ENCODE measurements at places on chromosomes 13 and 19.

- DNase-seq, result no peak
Measured at GRCh38 chr19:57321116-57321515, 844 bp downstream of the ZNF543 start.

- no peak for DNase-seq
Measured at GRCh38 chr13:50892210-50892944, 17.2 kb upstream of the RNASEH2B start.

DNA sequence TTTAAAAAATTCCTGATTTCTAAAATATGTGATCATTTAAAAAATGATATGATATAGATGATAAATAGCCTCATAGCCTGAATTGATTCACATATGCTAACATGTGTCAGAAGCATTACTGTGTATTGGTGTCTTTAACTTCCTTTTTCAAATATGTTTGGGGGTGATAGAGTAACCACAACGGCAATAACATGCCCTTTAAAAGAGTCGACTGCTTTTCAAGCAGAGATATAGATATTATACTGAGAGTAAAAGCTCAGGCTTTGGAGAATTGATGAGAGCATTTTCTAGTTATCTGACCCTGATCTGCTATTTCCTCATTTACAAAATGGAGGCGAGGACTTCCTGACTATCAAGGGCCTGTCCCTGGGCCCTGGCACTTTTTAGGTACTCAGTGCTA lies 260.5 kb downstream of the DCT start:
- DNase-seq, result no peak

GRCh38 chr19:48633148-48634035 lies 3.8 kb downstream of the DBP start:
- DNase-seq, result no peak

DNA sequence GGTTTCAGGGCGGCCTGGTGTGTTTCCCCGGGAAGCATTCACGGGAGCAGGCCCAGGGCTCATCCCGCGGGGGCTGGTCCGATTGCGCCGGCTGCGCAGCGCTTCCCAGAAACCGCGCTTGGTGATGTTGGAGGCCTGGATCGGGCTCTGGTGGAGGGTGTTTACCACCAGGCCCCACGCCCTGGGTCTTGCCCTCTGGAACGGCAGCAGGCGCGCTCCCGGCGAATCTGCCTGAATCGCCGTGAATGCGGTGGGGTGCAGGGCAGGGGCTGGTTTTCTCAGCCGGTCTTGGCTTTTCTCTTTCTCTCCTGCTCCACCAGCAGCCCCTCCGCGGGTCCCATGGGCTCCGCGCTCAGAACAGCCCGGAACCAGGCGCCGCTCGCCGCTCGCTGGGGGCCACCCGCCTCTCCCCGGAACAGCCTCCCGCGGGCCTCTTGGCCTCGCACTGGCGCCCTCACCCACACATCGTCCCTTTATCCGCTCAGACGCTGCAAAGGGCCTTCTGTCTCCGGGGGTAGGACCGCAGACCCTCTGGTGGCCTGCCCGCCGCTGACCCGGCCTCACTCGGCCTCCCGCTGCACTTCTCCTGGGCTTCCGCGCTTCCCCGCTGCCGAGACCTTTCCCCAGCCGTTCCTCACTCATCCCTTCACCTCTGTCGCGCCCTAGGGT lies 69.4 kb upstream of the GJB6 start:
- DNase-seq, result peak; percentile 11

- DNase-seq, result no peak
Measured at GRCh38 chr13:71417205-71417604, 449.8 kb downstream of the DACH1 start.

DNA sequence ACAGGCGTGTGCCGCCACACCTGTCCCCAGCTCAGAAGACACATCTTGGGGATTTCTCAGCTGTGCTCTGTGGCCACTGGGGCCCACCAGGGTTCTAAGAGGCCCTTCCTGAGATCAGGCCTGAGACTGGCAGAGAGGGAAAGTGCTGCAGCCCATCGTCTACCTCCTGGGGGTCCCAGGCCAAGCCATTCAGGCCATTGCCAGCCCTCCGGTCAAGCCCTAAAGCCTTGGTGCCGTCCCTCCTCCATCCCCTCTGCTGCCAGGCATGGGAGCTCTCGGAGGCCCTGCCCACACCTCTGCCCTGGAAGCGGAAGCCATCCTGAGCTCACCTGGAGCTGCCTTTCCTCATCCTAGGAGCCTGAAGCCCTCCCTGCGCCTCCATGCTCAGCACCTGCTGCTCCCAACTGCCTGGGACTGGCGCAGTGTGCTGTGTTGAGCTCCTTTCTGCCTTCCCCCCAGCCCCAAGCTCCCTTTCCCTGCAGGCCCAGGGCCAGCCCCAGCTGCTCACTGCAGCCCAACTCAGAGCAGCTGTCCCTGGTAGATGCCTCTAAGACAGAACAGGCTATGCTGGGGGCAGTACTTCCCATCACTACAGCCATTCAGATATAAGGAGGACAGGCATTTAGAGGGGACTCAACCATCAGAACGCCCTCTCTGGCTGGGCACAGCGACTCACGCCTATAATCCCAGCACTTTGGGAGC lies 2.9 kb downstream of the SLC7A9 start:
- no peak for DNase-seq

DNA sequence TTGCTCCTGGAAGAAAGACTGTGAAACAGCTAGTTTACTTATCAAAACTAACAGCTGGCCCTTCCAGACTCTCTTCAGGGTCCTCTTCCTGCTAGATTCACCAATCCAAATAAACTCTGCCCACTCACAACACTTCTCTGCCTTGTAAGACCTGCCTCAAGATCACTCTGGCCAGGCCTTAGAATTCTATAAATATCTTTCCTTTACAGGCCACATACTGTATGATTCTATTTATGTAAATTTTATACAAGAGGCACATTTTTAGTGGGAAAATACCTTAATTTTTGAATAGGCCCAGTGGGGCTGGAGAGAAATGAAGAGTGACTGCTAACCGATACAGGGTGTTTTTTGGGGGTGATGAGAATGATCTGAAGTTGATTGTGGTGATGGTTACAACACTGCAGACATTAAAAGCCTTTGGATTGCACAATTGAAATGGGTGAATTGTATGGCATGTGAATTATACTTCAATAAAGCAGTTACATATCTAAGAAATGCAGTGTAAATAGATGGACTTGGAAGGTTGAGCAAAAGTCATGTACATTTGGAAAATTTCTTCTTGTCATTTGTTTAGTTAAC lies 141.8 kb downstream of the GPC5 start:
- no peak for DNase-seq

DNA sequence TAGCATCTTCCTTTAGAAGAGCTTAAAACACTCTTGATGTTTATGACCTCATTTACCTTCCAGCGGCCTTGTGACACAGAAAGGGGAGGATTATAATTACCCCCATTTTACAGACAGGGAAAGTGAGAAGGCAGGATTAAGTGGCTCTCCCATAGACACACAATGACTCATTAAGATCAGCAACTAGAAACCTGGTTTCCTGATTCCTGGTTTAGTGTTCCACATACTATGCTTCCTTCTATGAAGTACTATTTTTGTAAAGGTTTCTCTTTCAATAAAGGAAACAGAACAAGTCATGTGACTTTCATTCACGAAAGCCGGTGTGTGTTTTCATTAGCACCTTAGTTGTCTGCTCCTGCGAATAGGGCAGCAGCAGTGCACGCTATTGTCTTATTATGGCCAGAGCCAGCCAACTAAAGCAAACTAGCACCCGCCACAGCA lies 8.3 kb downstream of the IRS2 start:
- no peak for DNase-seq

- DNase-seq, result no peak
Measured at GRCh38 chr13:106101201-106101600, 434.3 kb downstream of the EFNB2 start.

DNA sequence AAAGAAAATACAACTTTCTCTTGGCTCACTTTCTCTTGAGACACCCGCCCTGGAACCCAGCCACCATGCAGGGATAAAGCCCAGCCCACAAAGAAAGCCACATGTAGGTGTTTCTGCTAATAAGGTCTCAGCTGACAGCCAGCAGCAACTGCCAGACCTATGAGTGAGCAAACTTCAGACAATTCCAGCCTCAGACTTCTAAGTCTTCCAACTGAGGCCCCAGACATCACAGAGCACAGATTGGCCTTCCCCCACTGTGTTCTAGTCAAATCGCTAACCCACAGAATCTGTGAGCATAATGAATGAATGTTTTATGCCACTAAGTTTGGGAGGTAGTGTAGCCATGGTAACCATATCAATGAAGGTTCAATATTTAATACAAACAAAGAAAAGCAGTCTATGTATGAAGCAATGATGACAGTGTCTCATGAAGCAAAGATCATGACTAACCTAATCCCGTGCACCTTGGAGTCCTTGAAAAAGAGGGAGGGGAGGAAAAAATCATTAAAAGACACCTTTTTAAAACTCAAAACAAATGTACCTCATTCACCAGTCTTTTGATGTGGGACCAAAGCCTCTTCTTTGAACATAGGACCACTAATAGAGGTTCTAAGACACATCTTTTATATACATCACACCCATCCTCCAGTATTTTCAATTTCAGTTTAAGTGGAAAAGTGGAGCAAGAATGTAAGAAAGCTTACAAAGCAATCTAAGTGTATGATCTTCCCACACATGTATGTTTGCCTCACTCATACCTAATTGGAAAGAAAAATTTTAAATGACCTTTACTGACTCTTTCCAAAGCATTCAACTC lies 6.2 kb downstream of the MRPS31 start:
- no peak for DNase-seq

DNA sequence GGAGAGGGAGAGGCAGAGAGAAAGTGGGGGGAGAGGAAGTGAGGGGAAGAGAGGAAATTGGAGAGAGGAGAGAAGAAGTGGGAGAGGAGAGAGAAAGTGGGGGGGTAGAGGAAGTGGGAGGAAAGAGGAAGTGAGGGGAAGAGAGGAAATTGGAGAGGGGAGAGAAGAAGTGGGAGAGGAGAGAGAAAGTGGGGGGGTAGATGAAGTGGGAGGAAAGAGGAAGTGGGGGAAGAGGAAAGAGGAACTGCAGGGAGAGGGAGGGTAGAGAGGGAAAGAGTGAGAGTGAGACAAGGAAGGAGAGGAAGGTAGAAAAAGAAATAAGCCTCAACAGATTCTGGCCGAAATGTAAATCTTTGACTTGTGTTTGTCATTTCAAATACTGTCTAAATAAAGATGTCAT lies 146.6 kb downstream of the KLF12 start:
- DNase-seq, result no peak

GRCh38 chr13:74289861-74290773 lies 155.9 kb upstream of the KLF12 start:
- DNase-seq, result no peak

GRCh38 chr13:95614641-95615245 lies 29.8 kb downstream of the DZIP1 start:
- no peak for DNase-seq

- DNase-seq, result no peak
Measured at GRCh38 chr13:111383591-111384440, 63.4 kb downstream of the TEX29 start.

GRCh38 chr13:90448466-90449037 lies 898.9 kb upstream of the MIR17HG start:
- no peak for DNase-seq

- DNase-seq, result no peak
Measured at GRCh38 chr19:11338121-11338520, 1.3 kb downstream of the RAB3D start.

DNA sequence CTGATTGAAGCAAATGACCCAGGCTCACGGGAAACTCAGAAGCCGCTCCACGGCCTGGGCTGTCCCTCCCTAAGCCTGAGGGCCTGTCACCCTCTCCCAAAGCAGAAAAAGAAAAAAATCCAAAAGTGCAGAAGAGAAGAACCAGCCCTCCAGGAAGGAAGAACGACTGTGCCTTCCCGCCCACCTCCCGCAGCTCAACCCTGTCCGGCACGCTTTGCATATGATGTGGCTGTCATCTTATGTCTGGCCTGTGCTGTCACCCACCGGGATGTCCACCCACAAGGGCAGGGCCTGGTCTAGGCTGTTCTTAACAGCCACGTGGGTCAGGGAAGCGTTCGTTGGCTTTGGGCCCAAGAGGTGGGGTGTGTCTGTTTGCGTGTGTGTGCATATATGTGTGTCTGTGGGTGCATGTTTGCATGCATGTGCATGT lies 13.7 kb downstream of the ZBTB7A start:
- no peak for DNase-seq

DNA sequence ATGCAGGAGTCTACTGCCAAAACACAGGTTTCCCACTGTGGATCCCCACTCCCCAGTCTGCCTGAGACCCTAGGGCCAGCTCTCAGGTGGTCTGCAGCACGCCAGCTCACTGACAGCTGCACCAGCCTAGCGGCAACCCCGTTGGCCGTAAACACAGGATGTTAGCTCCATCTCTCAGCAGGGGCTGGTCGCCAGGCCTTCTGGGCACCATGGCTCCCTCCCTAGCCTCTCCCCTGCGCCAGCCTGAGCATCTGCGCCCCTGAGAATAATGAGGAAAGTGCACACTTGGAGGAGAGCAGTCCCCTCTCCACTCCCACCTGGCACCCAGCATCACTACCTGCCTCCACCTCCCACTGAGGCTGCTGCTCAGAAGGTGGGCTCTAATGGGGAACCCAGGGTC lies 20.8 kb upstream of the EPHX3 start:
- no peak for DNase-seq

GRCh38 chr19:5124111-5124855 lies 155.4 kb downstream of the KDM4B start:
- no peak for DNase-seq

- no peak for DNase-seq
Measured at GRCh38 chr13:51525567-51526167, 58.6 kb upstream of the WDFY2 start.

GRCh38 chr19:281992-282391 lies 9.2 kb downstream of the PLPP2 start:
- no peak for DNase-seq

DNA sequence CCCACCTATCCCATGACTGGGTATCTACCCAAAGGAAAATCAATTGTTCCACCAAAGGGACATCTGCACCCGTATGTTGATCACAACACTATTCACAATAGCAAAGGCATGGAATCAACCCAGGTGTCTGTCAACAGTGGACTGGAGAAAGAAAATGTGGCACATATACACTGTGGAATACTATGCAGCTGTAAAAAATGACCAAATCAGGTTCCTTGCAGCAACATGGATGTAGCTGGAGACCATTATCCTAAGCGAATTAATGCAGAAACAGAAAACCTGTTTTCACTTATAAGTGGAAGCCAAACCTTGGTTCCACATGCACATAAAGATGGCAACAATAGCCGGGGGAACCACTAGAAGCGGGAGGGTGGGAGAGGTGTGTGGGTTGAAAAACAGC lies 228.6 kb downstream of the UQCRFS1 start:
- DNase-seq, result no peak

- no peak for DNase-seq
Measured at GRCh38 chr13:71546881-71547280, 320.1 kb downstream of the DACH1 start.

- DNase-seq, result no peak
Measured at GRCh38 chr19:31023038-31023437, 326.2 kb downstream of the TSHZ3 start.

GRCh38 chr19:10520652-10521318 lies 3.5 kb upstream of the S1PR5 start:
- no peak for DNase-seq

Data from nephron progenitor cell (in vitro differentiated cells).